Stimulated activated CD8-positive, alpha-beta memory T cell treated with anti-CD3 and anti-CD28 coated beads, Interleukin-4, amount 100 ng/mL, for 48 hours (primary cell): ENCODE measurements at places on chromosomes 4 and X.

- no peak for DNase-seq
These were observed 173.3 kb downstream of the MID1IP1 start for GRCh38 chrX:38974542-38974941.

- no peak for DNase-seq
These were observed 737.7 kb downstream of the NLGN4X start for GRCh38 chrX:5490786-5491563.

- no peak for DNase-seq
These were observed 33.6 kb downstream of the PITX2 start for GRCh38 chr4:110589297-110589696.

DNA sequence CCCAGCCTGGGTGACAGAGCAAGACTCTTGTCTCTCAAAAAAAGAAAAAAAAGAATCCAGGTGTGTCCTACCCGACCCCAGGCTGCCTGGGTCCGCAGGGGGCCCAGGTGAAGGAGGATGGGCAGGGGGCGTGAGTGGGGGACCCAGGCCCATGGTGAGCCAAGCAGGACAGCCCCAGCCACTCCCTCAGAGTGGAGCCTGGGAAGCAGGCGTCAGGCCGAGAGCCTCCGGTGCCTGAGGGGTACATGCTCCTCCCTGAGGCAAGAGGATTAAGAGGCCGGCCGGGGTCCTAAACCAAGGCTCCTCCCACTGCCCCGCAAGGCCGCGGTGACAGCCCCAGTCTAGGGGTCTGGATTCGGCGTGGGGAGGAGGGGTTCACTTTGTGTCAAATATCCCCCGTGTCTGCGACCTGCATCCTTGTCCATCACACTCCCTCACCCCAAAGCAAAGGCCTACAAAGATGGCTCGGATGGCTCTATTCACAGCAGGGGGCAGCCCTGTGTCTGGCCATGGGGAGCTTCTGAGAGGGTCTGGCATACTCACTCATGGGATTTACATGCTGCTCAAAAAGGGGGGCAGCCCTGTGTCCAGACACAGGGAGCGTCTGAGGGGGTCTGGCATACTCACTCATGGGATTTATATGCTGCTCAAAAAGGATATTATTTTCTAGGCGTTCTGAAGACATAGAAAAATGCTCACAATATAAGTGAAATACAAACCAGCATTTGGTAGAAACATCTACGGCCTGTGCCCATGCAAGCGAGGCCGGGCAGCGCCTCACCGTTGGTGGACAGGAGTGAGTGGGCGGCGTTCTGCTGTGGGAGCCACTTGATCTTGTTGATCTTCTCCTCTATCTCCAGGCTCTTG, 94.6 kb downstream of the PPP2R2C start:
- no peak for DNase-seq

DNA sequence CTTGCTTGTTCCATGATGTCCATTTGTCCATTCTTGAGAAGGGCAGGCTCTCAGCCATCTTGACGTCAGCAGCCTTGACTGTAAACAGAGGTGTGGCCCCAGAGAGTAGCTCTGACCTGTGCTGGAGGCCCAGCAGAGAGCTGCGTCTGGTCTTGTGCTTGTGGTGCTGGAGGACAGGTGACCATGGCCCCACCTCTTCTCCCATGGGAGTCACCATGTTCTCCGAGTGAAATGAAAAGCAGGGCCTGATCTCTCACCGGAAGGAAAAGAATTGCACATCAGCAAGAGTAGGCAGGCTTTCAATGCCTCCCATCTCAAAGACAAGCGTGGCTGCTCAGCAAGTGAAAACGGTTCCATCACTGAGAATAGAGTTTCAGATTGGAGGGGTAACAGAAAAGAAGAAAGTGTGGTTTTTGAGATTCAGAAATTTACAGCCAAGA, 11.5 kb downstream of the PARM1 start:
- no peak for DNase-seq

DNA sequence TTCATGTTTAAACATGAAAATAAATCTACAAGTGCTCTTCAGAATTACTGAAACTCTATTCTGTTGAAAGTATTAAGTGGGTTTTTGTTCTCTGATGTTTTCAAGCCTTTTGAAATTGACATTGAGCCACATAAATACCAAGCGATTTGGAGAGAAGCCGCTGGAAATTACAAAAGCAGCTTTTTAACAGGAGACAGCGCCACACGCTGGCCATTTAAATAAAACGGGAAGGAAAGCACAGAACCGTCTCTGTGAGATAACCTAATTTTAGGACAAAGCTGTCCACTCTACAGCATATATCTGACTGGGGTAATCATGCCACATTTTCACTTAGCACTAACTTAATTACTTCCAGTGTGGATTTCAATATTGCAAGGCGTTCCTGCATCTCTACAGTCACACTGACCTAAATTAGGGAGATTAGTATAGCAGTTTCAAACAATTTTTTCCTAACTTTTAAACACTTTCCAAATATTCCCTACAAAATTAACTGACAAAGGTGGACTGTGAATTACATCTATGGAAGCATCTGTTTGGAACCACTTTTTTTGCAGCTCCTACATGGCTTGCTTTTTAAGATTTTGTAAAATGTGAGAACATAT, 6.8 kb upstream of the ANOS1 start:
- peak; percentile 45 for DNase-seq

- peak; percentile 27 for DNase-seq
These were observed 552 bp upstream of the AFF1 start for GRCh38 chr4:86934147-86934770.

GRCh38 chr4:145493166-145493565, 11.5 kb downstream of the SMAD1 start:
- DNase-seq: no peak

- no peak for DNase-seq
These were observed 60.5 kb upstream of the ADAMTS3 start for GRCh38 chr4:72629540-72629939.

DNA sequence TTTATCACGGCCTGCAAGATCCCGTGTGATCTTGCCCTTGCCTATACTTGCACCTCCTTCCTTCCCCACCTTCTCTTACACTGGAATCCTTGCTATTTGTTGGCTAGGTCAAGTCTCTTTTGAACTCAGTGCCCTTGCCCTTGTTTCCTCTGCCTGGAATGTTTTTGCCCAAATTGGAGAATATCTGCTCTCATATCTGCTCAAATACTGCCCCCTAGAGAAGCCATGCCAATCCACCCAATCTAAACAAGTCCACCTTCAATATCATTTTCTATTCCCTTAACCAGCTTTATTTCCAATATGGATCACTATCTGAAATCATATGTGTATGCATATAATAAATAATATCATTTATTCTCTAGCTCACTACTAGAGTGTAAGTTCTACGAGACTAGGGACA, 1044.2 kb upstream of the FTHL17 start:
- DNase-seq: no peak

DNA sequence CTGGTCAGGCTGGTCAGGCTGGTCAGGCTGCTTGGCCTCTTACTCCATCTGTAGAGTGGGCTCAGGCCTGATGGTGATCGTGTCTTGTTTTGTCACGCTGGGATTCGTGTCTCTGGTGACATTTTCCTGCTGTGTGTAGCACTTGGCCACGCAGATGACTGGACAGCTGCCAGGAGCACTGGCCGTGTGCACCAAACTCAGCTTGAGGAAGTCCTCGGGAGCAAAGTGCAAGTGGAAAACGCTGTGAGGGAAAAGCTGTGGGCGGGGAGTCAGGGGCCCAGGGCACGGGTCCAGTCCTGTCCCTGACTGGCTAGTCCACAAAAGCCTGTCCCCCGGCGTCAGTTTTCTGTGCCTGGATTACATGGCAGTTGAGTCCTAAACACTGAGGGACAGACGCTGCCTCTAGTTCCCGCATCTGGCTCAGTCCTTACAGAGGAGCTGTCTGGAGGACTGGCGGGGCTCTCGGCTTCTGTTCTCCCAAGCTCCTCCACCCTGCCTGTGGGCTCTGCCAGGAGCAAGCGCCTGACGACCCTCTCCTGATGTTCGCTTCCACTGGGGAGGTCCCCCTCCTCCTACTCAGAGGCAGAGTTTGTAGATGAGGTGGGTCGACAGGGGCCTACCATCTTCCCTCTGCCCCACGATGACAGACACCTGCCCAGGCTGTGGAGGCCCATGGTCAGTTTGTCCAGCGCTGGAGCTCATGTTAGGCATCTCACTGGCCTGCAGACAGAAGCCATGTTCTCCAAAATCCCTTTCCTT, 35.9 kb upstream of the GRPEL1 start:
- peak; percentile 28 for DNase-seq

DNA sequence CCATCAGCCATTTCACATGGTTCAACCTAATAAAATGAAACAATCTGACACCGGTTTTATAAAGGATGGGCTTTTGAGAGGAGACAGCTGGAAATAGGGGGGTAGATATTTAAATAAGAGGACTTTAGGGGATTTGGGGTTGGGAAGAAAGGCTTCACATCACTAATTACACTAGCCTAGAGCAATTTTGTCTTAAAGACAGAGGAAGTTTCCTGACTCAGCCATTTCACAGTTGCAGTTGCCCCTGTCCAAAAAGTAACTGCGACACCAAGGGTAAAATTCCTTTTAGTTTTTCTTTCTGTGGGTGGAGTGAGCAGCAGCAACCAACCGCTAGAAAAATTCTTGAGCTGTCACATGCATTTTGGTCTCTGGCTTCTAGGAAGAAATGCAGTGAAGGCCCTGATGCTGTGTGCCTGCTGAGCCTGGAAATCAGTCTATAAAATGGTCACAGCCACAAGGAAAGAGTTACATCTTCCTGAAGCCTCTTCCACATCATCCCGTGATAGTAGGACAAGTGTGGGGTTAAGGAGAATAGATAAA, 233.6 kb downstream of the ZNF674 start:
- no peak for DNase-seq

GRCh38 chr4:152808670-152809069, 28.9 kb downstream of the ARFIP1 start:
- DNase-seq: no peak

DNA sequence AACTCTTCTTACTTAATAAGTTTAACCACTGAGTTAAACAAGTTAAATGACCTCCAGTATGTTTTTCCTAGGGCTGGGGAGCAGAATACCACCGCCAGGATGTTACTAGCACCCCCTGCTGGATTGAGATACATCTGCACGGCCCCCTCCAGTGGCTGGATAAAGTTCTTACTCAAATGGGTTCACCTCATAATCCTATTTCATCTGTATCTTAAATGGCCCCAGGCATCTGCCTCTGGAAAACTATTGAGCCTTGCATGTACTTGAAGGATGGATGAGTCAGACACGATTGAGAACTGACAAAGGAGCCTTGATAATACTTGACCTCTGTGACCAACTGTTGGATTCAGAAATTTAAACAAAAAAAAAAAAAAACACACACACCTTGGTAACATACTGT, 61.5 kb upstream of the MMAA start:
- peak; percentile 67 for DNase-seq

- DNase-seq: no peak
These were observed 76.3 kb upstream of the STOX2 start for GRCh38 chr4:183828839-183829238.

DNA sequence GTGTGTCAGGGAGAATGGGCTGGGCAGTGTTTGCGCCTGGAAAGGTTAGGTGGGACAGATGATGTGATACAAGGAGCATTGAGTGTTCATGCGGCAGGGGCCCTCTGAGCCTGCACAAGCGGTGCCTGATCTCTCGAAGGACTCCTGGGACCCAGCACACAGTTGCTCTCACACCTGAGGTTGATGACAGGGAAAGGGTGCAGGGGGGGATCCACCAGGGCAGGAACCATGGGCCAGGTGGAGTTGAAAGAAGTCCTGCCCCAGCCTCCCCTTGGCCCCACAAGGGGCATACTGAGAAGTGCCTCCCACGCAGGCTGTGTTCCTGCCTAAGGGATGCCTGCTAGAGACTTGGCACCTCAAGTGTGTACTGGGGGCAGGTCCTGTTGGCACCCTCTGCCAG, 33.1 kb downstream of the TKTL1 start:
- DNase-seq: no peak

DNA sequence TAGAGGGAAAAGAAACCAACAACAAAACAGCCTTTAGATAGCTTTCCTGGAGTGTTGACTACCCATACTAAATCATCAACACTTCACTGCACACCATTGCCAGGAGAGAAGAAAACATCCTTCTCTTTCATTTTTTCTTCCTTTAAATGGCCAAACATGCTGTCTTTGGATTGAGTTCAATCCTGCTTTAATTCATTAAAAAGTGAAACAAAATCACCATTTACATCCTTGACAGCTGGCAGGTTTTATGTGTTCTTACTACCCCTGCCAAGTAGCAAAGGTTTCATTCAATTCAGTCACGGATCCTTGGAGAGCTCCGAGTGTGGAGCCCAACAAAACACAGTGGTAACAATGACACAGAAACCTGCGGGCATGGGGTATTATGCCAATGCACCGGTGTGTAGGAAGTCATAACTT, 568.3 kb downstream of the ANKRD50 start:
- no peak for DNase-seq

- DNase-seq: no peak
These were observed 849 bp downstream of the MID1 start for GRCh38 chrX:10619425-10620046.

GRCh38 chr4:83121246-83121645, 6.7 kb upstream of the PLAC8 start:
- DNase-seq: no peak

DNA sequence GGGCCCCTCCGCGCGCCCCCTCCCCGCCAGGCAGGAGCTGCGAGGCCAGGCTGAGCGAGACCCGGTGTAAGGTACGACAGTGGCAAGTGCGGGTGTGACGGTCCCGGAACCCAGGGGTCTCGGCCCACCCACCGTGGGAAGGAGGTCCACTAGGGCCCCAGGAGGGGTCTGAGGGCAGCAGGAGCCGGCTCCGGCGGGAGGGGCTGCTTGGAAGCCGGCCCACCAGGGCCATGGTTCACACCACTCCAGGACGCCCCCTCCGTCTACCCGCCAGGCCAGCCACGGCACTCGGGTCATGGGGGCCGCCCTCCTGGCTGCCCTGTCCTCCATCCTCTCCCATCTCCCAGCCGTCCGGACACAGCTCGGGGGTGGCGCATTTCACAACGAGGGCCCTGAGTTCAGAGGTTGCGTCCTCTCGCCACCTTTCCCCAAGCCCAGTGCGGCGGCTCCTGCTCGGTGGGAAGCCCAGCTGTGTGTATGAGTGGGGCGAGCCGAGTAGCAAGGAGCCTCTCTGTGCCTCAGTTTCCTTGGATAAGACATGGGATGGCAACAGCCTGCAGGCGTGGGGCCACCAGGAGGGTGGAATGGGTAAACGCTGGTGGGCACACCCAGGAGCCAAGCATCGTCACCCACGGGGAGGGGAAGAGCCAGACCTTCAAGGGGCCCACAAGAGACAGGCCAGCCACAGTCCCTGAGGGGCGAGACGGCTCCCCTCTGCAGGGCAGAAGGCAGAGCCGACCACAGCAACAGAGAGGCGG, 81.3 kb downstream of the FAM53A start:
- DNase-seq: no peak

DNA sequence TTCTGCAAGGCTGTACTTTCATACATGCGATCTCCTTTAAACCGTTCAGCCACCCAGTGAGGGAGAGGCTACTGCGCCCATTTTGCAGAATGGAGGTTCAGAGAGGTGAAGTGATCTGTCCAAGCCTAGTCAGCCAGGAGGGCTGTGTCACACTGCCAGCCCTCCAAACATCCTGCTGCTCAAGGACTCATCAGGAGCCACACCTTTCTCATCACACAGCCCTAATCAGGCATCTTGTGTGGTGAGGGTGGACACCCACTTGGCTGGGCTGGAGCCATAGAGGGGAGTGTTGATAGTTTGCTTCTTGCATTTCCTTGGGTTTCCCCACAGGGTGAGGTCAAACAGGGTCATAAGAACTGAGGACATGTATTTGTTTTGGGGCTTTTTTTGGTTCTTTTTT, 5.4 kb upstream of the CXCR3 start:
- peak; percentile 31 for DNase-seq

GRCh38 chr4:123562994-123563750, 166.6 kb downstream of the SPRY1 start:
- DNase-seq: no peak

- no peak for DNase-seq
These were observed 152.6 kb upstream of the VEGFC start for GRCh38 chr4:176945334-176945733.

GRCh38 chrX:122087341-122087740, 1039.9 kb downstream of the GLUD2 start:
- no peak for DNase-seq
